Left ventricle myocardium inferior (tissue), 1 donor: ENCODE measurements at places on chromosomes 7 and 10. TPM values are rescaled to one million over a fixed set of nuclear protein-coding genes. Genes with fewer than 3 reads are reported as not detected.

- DNase-seq, result no peak
These were observed 42.3 kb downstream of the ATAD1 start for GRCh38 chr10:87775766-87776165.

GRCh38 chr10:12876266-12876665, 125.2 kb downstream of the CCDC3 start:
- DNase-seq, result no peak

GRCh38 chr10:73163096-73163495, 4.7 kb downstream of the ECD start:
- no peak for DNase-seq

Gene OR6V1
- total RNA-seq, result not detected

Gene IL6
- total RNA-seq, result 0.69 TPM

Gene TLX1
- total RNA-seq, result not detected

DNA sequence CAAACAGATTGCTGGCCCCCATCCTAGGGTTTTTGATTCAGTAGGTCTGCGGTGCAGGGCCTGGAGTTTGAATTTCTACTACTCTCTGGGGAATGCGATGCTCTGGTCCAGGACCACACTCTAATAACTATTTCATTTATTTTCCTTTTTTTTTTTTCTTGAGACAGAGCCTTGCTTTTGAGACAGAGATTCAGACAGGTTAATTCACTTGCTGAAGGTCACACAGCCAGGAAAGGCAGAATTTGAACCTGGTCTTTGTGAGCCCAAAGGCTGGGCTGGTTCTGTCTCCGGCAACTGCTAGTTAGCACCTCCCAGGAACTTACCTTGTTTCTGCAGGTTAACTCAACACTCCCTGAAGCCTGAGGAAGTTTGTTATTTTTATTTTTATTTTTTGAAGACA, 11.5 kb downstream of the SPACDR start:
- no peak for DNase-seq

Gene AMPH
- 2.6 TPM for total RNA-seq

- no peak for DNase-seq
These were observed 175.5 kb upstream of the KLF6 start for GRCh38 chr10:3960496-3960895.

DNA sequence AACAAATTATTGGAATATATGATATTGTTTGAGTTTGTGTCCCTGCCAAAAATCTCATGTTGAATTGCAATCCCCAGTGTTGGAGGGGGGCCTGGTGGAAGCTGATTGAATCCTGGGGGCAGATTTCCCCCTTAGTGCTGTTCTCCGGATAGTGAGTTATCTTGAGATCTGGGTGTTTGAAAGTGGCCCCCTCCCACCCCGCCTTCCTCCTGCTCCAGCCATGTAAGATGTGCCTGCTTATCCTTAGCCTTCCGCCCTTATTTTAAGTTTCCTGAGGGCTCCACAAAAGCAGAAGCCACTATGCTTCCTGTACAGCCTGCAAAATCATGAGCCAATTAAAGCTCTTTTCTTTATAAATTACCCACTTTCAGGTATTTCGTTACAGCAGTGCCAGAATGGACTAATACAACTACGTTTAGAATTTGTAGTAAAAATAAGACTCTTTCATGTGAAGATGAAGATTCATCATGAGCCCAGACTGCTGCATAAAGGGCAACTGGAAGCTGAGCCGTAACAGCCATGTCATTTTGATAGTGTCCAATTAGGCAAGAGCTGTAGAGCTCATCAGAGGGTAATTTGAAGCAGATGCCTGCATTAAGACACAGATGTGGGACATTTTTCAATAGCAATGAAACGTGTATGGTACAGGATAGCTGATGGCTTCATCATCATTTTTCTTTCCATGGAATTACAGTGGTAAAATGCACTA, 1007.2 kb downstream of the REEP3 start:
- DNase-seq, result no peak

- peak; percentile 46 for DNase-seq
These were observed 161.2 kb downstream of the CELF2 start for GRCh38 chr10:11178606-11179515.

GRCh38 chr7:6530626-6531491, 20.4 kb downstream of the GRID2IP start:
- DNase-seq, result no peak
